ENCODE measurements at places on chromosomes 12 and 14.

DNA sequence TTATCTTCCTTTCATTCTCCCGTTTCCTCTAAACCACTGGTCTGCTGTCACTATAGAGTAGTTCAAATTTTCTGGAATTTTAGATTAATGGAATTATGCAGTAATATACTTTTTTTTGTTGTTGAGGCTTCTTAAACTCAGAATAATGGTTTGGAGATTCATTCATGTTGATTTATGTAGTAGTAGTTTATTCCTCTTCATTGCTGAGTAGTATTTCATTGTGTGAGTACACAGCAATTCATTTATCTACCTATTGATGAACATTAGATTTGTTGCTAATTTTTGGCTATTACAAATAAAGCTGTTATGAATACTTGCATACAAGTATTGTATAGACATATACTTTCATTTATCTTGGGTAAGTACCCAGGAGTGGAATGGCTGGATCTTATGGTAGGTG lies 7.2 kb downstream of the RASSF8 start:
- no peak for DNase-seq

GRCh38 chr14:59481407-59481806 lies 2.8 kb downstream of the L3HYPDH start:
- DNase-seq, result no peak

GRCh38 chr14:54944737-54945391 lies 42.2 kb upstream of the GCH1 start:
- no peak for DNase-seq

DNA sequence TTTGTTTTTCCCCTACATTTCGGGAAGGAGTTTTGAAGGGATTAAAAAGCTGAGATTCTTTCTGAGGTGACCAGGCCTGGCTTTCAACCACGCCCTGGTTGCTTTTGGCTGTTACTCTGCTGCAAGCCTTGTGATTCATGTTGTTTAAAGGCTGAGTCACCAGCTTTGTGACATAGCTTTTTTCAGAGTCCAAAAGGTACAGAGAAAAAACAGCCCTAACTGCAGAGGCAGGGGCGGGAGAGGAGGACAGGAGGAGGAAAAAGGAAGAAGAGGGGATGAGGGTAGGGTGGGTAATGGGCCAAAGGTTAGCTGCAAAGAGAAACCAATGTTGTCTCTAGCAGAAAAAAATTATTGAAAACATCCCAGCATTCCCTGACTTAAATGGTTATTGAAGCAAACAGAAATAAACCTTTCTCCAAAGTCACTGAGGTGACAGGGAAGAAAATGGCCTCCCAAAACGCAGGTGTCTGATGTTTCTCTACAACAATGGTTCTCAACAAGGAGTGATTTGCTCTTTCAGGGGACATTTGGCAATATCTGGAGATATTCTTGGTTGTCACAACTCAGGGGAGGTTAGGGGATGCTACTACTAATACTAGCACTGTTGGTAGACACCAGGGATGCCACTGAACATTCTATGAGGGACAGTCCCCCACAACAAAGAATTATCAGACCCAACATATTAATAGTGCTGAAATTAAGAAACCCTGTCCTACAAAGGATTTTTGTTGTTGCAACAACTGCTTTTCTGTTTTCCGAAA lies 2.1 kb upstream of the UBC start:
- DNase-seq, result no peak

GRCh38 chr12:123041042-123041531 lies 60.6 kb downstream of the ARL6IP4 start:
- no peak for DNase-seq

- DNase-seq, result no peak
These were observed 2.7 kb upstream of the FAM222A start for GRCh38 chr12:109710747-109711595.

DNA sequence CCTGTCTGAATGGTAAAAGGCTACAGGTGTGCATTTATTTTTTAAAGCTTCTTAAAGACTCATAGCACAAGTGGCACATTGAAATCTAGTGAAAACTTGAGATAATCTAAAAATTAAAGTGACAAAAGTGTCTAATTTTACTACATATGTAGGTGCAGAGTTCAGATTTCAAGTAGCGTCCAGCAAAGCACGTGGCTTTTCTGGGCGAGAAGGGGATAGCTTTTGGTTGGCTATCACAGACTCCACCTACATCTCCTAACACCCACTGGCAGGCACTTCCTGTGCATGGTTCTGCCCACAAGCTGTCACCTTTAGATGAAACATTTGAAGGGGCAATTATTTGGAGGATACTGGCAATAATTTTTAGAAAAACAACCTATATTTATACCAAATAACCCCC lies 1.9 kb upstream of the PITPNM2 start:
- DNase-seq, result no peak

DNA sequence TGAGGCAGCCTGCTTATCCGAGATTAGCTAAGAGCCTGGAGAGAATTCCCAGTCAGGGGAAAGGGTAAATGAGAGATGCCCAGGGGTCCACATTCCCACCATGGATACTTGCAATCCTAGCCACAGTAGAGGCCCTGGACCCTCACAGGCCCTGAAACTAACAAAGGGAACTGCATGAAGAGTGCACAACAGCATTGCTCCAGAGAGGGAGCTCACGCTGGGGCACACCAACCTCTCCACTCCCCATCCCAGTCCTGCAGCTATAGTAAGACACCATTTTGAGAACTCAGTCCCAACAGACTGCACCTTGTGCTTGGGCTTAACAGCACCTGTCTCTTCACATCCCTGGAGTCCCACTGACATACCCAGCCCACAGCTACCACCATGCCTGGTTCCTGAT lies 30.5 kb downstream of the CEP83 start:
- DNase-seq, result no peak

GRCh38 chr12:123614531-123614930 lies 12.6 kb downstream of the DDX55 start:
- DNase-seq, result no peak

- no peak for DNase-seq
These were observed 35.8 kb downstream of the DDX51 start for GRCh38 chr12:132108211-132108832.

GRCh38 chr14:26199590-26200370 lies 398.1 kb downstream of the NOVA1 start:
- no peak for DNase-seq

- DNase-seq, result no peak
These were observed 42.9 kb downstream of the TESPA1 start for GRCh38 chr12:54941659-54942058.

GRCh38 chr12:632102-632696 lies 31.0 kb downstream of the NINJ2 start:
- DNase-seq, result no peak

DNA sequence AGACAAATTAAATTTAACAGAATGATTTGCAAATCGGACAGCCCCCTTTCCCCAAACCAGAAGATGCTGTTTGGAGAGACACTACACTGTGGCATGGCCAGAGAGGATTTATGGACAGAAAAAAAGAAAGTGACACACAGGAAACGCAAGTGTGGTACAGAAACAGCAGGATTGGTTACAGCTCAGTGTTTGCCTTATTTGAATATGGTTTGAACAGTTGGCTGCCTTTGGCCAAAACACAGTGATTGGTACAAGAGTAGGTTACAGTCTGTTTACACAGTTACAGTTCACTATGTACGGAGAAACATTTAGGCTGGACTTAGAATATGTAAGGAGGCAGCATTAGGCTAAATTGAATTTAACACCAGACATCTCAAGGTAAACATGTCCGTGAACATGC lies 335.3 kb downstream of the NPAS3 start:
- DNase-seq, result no peak

- DNase-seq, result no peak
These were observed 27.3 kb downstream of the RILPL1 start for GRCh38 chr12:123506059-123506842.

- no peak for DNase-seq
These were observed 174.2 kb upstream of the ATP2B1 start for GRCh38 chr12:89882792-89883191.

- DNase-seq, result no peak
These were observed 780.5 kb downstream of the NRXN3 start for GRCh38 chr14:78950649-78951048.

GRCh38 chr14:78278464-78279250 lies 108.5 kb downstream of the NRXN3 start:
- DNase-seq, result no peak

DNA sequence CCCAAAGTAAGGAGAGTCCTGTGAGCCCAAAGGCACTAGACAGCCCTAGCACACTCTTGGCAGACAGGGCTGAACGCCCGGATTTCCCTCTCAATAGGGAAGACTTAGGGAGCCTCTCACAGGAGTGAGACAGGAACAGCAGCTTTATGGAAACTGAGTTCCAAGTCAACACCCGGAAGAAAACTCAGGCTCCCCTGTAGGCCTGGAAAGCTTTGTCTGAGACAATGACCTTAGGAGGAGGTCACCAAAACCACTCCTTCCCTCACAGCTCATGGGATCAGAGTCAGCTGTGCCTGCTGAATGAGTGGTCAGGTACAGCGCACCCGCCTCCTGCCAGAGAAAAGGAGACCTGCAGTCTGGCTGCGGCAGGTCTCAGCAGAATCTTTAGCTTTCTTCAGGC lies 229.5 kb downstream of the CACNA1C start:
- no peak for DNase-seq

DNA sequence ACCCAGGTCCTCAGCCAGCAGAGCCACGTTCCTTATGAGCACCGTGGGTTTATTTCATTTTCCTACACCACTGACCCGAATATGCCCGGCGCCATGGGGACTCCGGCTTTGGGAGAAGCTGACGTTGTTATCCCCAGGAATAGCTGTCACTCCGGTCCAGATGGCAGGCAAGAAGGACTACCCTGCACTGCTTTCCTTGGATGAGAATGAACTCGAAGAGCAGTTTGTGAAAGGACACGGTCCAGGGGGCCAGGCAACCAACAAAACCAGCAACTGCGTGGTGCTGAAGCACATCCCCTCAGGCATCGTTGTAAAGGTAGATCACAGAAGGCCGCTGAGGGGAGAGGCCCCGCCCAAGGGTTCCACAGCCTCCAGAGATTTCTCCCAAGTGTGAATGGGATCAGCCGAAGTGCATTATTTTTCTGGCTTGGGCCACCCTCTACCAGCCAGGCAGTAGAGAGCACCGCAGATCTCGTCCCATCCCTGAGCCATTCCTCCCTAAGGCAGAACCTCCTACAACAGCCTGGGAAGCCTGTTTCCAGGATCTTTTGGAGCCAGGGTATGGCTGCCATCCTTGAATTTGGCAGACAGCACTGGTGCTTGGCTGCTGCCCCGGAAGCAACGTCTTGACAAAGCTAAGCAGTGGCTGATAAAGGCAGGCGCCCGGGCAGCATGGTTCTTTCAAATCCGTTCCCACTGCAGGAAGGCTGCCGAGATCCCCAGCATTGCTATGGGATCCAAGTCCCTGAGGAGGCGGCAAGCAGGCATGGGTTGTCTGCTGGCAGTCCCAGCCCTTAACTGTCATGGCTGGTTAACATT lies 17.8 kb downstream of the CDK2AP1 start:
- DNase-seq, result no peak

- no peak for DNase-seq
These were observed 55.7 kb upstream of the OVCH1 start for GRCh38 chr12:29552994-29553748.

GRCh38 chr14:90627478-90627877 lies 188.8 kb downstream of the TTC7B start:
- DNase-seq, result no peak

- no peak for DNase-seq
These were observed 218.5 kb downstream of the FUT8 start for GRCh38 chr14:65631040-65631439.

- DNase-seq, result no peak
These were observed 13.7 kb downstream of the TRMT61A start for GRCh38 chr14:103542605-103543088.

- no peak for DNase-seq
These were observed 67.6 kb downstream of the AACS start for GRCh38 chr12:125132698-125133400.

- DNase-seq, result no peak
These were observed 324.8 kb downstream of the C12orf50 start for GRCh38 chr12:87704374-87704773.

GRCh38 chr12:63150713-63151622 lies at the start of gene AVPR1A:
AVPR1A (minus strand) TSS chr12:63151201; CDS start chr12:63150836, 365 bp downstream.
- no peak for DNase-seq
